ENCODE measurements at places on chromosomes 2 and 18. TPM values are rescaled to one million over a fixed set of nuclear protein-coding genes. Genes with fewer than 3 reads are reported as not detected.

- H3K36me3 ChIP-seq = no peaks in the 10 kb centered on the region
- H3K27ac ChIP-seq = no peak overlapping the region
- no peaks in the 10 kb centered on the region for H3K27me3 ChIP-seq
- DNase-seq = no peak
Measured at GRCh38 chr18:22451796-22452195, 34.1 kb upstream of the CTAGE1 start.

GRCh38 chr18:54717673-54718407 lies 110.4 kb upstream of the RAB27B start:
- peak; percentile 47 for DNase-seq
- H3K27ac ChIP-seq = peak overlapping the region; percentile 27
- H3K27me3 ChIP-seq = no peaks in the 10 kb centered on the region

GRCh38 chr2:165609672-165610071 lies 140.2 kb downstream of the CSRNP3 start:
- no peak for DNase-seq
- no peaks in the 10 kb centered on the region for H3K4me1 ChIP-seq

THSD7B gene
- total RNA-seq = not detected

MYO5B gene
- not detected for total RNA-seq
